ENCODE measurements at places on chromosomes 6 and 20.

DNA sequence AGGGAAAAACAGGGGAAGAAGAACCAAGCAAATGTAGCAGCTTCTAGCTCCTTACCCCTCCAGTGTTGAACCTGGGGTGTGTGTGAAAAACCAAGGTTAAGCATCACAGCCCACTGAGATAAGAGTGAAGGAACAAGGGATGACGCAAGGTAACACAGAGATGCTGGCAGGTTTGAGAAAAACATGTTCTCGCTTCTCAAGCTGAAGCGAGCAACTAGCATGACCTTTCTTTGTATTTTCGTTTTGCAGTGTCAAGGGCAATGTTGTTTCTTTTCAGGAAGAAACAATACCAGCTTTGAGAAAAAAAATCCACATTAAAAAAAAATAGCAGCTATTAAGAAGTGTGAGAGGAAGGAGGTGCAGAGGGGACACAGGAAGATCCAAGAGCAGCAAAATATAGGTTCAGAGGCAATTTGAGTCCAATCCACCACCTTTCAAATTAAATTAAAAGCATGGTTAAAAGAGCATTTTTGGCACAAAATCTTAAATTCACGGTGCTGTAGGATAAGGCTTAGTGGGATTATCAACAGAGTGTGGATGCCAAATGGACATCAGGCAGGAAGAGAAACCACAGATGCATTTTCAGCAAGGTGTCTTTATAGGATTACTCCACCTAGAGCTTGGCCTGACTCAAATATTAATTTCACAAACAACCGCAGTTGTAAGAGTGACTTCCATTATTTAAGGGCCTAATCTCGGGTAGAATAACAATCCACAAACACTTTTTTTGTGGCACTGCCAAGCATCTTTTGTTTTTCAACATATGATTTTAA, 70.9 kb downstream of the SYNE1 start:
- no peak for DNase-seq

DNA sequence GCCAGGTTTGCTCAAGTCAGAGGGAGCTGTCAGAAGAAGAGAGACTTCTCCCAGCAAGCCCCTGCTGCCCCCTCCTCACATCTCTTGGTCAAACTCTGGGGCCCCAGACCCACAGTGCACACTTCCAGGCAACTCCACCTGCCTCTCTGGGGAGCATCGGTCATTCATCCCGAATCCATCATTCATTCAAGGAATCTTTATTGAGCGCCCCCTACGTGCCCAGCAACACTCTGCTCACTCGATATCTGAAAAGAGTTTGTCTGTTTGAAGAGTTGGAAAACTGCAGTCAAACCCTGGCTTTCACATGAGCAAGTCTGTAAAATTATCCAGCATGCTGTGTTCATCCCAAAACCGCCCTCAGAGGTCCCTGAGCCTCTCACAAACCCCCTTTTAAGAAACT, 66.2 kb downstream of the PRR18 start:
- no peak for DNase-seq

DNA sequence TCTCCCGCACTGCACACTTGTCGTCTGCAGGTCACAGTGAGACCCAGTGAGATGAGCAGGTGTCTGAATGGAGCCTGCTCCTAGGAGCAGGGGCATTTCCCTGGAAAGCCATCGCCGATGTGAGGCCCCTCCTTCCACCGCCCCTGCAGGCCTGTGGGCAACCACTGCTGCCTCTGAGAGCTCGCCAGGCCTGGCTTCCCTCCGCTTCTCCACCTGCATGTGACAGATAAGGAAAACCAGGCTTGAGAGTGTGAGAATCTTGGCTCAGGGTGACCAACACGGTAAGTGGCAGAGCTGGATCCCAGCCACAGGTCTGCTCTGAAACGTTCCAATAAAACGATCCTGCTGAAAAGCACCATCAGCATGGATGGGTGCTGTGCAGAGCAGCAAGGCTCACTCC, 332.8 kb downstream of the CDH4 start:
- no peak for DNase-seq

DNA sequence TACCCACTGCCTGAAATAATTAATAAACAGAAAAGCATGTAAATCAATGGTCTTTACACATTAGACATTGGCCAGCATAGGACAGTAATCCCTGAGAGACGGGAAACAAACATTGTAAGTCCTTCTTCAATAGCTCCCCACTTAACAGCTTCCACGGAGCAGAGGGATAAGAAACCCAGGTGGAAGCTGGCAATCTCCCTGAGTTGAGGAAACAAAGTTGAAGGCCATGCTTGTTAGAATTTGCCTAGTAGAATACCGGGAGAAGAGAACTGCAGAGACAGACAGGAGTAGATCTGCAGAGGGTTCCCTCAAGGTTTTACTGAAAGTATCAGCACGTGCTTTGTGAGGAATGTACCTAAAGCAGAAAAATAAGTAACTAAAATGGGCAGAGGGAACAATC, 33.9 kb downstream of the REV3L start:
- no peak for DNase-seq

GRCh38 chr6:125802383-125802782, 11.6 kb downstream of the NCOA7 start:
- no peak for DNase-seq

DNA sequence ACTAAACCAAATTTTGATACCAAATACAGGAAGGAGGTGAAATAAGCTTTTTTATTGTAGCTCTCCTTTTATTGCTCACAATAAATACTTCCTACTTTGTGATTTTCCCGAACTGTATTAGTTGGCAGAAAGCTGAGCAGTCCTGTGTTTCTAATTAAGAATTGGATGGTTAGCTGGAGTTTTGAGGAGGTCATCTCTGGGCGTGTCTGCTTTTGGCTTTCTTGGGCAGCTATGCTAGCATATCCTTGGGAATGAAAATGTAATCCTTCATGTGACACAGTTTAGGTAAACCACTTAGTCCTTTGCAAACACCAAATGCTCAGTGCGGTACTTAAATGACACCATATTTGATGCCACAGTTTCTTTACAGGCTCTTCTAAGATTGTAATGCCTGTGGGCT, 67.5 kb downstream of the MTHFD1L start:
- no peak for DNase-seq

DNA sequence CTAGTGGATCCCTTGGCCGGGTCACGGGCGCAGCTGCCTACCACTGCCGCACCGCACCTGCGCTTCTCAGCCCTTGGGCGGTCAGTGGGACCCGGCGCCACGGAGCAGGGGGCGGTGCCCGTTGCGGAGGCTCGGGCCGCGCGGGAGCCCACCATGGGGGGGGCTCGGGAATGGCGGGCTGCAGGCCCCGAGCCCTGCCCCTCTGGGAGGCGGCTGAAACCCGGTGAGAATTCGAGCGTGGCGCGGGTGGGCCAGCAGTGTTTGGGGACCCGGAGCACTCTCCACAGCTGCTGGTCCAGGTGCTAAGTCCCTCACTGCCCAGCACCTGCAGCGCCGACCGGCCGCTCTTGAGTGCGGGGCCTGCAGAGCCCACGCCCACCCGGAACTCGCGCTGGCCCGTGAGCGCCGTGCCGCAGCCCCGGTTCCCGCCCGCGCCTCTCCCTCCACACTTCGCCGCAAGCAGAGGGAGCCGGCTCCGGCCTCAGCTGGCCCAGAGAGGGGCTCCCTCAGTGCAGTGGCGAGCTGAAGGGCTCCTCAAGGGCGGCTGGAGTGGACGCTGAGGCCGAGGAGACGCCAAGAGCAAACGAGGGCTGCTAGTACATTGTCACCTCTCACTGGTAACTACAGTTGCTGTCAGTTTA, 120.5 kb upstream of the TMEM170B start:
- no peak for DNase-seq

DNA sequence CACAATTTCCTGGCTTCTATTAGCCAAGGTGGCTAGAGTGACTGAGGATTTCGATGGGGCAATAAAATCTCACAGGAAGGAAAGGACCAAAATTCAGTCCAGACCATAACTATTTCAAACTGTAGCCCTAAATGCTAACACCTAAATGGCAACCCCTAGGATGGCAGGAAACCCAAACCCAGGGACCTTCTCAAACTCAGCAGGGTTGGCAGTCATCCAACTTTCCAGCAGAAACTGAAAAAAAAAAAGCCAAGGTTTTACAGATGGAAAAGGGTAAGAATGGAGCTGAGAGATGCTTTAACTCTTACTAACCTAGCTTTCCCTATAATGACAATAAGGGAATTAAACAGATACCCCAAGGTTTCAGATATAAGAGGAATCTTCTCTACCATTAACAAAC, 10.5 kb downstream of the IBTK start:
- DNase-seq: no peak
